Renal cortical epithelial cell (primary cell): ENCODE measurements at places on chromosomes 4 and X.

DNA sequence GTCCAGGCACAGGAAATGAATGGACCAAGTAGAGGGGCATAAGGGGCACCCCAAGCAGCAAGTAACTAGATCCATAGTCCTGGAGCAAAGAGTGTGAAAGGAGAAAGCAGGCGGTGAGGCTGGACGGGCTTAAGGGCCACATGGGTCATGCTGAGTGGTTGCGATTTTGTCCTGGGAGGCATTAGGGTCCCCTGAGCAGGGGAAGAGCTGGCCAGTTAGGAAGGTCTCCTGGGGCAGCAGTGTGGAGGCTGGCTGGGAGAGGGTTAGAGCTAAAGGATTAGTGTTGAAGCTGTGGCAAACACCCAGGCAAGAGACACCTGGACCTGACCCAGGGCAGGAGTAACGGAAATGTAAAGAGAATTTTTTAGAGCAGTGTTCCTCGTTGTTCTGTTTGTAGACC lies 26.5 kb downstream of the MYOZ2 start:
- DNase-seq, result no peak

- no peak for DNase-seq
Observed at GRCh38 chr4:139890816-139891215, 225.2 kb downstream of the MGST2 start.

- no peak for DNase-seq
Observed at GRCh38 chrX:40844471-40844870, 109.1 kb upstream of the MED14 start.

- no peak for DNase-seq
Observed at GRCh38 chr4:38381788-38382187, 282.2 kb upstream of the KLF3 start.

DNA sequence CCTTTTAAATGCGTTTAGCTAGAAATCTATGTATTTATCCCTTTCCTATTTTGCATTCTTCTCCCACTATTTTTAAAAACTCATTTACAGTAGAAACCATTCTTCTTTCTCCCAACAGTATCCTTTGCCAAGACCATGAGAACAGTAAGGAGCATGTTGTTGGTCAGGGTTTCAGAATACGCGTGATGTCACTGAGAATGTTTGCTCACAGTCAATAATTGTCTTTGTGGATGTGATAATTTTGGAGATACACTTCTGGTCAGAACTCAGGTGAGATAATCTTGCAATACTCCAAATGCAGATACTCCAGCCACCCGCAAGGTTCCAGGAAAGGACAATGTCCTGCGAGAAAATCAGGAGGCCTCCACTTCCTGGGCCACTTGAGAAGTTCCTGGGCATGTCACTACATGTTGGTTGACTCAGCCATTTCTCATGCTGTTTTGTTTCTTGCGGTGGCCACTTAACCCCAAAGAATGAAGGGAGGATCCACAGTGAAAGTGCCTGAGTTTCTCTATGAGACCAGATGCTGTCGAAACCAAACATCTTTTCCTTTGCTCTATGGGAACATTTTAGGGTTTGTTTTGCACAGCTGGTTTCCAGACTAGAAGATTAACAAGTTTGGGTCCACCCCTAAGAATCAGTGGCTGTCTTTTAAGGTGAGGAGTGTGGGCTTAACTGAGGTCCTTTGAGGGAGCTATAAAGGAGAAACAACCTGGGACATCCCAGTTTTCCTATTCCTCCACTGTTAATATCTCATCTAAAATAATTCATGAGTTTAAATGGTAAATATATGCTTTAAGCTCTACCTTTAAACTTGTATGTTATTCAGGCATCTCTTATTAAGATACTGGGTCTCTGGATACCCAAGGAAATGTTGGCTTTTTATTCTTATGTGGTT lies 116.0 kb downstream of the SOWAHB start:
- peak; percentile 80 for DNase-seq

GRCh38 chr4:100746141-100746739 lies 228.4 kb upstream of the EMCN start:
- no peak for DNase-seq

GRCh38 chr4:51830156-51830720 lies 12.7 kb upstream of the DCUN1D4 start:
- DNase-seq, result peak; percentile 72

DNA sequence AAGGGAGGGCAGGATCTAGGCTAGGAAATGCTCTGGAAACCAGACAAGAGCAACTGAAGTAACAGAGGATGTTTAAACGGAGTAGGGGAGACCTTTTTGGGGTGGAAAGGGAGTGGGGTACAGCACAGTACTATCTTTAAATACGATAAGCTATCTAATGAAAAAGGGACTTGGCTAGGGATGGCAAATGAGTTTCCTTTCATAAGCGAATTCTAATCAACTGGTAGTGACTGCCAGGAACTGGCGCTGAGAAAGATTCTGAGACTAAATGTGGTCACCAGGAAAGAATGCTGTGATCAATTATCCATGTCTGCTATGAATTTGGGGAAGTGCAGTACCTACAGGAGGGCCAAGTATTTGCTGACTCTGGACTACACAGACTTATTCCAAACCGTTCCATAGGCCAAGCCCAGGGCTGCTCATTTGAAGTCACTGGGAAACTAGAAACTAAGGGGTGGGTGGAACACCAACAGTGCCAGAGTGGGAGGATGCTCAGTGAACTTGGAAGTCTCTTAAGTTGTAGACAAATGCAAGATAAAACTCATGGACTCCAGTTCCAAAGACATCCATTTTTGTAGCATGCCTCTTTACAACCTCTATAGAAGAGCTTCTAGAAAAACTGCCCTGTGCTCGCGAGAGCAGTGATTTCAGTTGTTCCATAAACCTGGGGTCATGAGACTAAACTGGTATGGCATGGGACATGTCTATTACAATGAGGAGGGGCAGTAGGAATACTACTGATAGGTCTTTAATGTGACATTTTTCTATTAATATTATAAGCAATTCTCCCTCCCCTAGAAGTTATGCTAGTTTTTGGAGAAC lies 2.0 kb downstream of the TRAPPC2 start:
- peak; percentile 28 for DNase-seq

DNA sequence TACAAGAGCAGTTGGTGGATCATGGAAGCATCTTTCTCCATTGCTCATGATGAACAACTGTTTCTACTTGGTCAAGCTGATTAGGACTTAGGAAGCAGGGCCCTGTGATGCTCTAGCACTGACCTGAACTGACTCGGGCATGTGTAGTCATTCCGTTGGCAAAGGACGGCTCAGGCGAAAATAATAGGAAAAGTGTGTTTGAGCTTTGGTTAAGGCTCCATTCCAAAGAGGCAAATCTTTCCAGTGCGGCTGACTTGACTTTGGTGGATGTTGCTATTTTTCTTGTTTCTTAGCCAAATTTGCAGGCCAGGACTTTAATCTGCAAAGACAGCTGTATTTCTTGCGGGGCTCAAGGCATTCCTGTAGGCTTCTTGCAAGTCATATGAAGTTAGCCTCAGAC lies 39.5 kb downstream of the ZNF518B start:
- no peak for DNase-seq

GRCh38 chr4:33751050-33751449 lies 2493.3 kb downstream of the ARAP2 start:
- DNase-seq, result no peak

- DNase-seq, result no peak
Observed at GRCh38 chr4:86872135-86872534, 20.1 kb downstream of the C4orf36 start.

DNA sequence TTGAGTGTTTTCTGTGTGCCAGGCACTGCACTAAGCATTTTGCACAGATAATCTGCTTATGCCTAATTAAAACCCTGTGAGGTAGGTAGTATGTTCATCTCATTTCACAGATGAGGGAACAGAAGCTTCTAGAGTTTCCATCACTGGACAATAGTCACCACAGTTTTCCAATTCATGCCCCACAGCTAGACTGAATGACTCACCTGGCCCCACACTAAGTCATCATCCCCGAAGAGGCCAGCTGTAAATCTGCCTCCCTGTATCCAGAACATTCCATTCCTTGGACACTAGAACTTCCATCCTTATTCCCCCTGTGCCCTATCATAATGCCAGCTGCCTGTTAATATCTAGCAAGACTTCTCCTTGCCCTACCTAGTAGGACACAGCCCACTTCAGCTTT lies 40.9 kb upstream of the NYX start:
- peak; percentile 68 for DNase-seq

DNA sequence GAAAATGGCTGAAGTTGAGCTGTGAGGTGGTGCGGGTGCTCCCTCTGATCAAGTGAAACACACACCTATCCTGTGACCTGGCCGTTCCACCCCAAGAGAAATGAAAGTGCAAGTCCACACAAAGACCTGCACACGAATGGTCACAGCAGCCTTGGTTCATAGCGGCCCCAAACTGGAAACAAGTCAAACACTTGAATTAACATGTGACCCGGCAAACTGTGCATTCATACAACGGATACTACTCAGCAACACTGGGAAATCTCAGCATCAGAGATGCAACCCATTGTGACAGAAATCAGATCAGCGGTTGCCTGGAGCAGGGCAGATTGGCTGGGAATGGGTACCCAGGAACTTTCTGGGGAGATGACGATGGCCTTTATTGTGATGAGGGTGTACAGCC lies 7.6 kb downstream of the G6PD start:
- no peak for DNase-seq

DNA sequence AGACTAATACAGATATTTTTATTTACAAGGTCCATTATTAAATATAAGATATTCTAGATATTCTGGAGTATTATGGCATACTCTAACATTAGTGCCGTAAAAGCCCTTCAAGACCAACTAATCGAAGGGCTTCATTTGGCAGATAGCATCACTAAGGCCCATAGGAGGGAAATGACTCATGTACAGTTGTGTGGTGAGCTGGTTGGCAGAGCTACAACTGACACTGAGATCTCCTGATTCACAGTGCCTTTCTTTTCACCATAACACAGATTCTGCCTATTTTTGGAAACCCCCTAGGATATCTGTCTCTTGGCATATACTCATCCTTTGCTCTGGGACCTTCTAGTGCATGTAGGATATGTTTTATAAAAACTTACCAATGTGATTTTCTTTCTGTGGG lies 201.7 kb upstream of the AFF2 start:
- peak; percentile 9 for DNase-seq

DNA sequence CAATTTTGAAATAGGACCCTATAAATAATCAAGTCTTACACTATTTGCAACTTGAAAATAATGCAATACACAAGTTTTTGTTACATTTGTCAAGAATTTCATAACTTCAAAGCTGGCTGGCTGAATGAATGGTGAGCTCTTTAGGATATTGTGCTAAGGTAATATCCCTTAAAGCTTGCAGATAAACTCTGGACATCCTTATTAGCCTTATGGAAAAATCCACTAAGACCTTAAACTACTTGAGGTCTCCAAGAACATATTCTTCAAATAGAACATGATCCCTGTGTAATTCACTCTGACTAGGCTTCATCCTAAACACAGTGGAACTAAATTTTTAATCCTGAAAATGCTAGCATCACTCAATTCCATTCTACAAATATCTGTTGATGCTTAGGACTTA lies 199.3 kb downstream of the PACRGL start:
- no peak for DNase-seq

DNA sequence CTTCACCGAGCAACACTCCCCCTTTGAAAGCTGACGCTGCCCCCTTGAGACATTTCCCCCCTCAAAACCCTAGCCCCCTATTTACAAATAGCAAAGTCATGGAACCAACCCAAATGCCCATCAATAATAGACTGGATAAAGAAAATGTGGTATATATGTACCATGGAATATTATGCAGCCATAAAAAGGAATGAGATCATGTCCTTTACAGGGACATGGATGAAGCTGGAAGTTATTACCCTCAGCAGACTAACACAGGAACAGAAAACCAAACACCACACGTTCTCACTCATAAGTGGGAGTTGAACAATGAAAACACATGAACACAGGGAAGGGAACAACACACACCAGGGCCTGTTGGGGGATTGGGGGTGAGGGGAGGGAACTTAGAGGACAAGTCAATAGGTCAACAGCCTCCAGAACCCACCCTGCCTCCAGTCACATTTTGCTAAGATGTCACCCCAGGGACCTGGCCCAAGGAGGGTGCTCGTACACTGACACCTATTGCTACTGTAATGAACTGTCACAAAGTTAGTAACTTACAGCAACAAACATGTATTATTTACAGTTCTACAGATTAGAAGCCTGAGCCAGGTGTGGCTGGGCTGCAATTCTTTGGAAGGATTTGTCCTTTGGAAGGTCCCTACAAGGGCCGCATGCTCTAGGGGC lies 20.6 kb downstream of the SCD5 start:
- DNase-seq, result no peak

- DNase-seq, result no peak
Observed at GRCh38 chr4:71258323-71258722, 80.5 kb upstream of the SLC4A4 start.

DNA sequence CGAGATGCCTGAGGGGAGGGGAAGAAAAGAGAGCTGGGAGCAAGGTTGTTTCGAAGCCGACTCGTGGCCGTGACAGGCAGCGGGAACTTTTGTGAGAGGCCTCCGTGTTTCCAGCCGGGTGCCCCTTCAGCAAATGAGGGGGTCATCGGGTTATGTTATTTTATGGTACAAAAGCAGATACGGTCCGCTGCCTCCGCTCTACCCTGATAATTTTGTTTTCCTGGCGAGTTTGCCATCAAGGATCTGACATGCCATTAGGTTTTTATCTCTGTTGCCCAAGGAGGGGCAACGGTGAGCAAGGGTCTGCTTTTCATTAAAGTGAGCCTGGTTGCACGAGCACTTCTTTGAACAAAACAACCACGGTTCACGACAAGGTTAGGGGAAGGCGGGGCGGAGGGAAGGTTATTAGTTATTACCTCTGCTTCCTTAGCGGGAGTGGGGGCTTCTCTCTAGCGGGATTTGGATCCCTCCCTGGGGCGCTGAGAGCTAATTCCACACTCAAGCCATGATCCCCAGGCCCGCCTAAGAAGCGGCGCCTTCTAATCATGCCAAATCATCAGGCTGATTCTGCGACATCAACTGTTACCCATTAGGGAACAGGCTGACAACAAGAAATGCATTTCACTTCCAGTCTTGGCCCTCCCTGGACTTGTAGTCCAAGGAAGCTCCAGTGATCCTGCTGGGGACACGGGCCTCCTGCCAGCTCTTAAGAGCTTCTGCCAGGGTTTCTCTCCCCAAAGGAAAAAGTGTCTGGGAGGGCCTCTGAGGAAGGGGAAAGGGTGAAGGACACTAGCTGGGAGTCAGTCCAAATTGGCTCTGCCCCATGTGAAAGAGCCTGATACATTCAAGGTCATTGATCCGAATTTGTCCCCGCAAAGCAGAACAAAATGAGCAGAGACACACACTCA lies 617.7 kb downstream of the MID1IP1 start:
- DNase-seq, result no peak

DNA sequence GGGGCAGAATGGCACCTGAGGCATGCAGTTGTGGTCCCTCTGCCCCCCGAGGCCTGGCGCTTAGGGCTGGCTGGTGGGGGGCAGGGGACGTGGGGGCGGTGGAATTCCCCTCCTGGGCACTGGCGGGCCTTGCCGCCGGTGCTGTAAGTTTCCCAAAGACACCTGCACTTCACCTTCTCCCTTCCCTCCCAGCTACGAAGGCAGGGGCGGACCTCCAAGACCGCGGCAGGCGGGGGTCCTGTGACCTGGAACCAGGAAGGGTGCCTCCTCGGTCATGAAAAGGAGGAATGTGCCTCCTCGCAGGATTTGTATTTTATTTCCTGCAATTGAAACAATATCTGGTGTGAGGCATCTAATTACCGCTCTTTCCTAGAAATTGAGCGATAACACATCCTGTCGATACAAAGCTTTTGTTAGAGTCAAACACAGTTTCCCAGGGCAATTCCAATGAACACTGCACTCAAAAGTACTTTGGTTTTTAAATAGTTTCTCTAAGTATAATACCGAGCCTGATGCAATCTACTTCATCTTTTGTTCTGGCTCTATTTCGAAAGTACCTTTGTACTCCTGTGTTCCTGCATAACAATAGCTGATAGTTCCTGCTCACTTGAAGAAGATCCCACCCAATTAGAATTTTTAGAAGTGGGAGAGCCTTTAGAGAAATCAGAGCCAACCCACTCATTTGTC lies 12.3 kb upstream of the ADRA2C start:
- DNase-seq, result no peak
